ENCODE measurements at places on chromosomes 2 and 18.

- no peak for DNase-seq
Observed at GRCh38 chr18:51426996-51427395, 229.5 kb upstream of the MEX3C start.

- no peak for DNase-seq
Observed at GRCh38 chr2:100293341-100294161, 28.8 kb downstream of the LONRF2 start.

DNA sequence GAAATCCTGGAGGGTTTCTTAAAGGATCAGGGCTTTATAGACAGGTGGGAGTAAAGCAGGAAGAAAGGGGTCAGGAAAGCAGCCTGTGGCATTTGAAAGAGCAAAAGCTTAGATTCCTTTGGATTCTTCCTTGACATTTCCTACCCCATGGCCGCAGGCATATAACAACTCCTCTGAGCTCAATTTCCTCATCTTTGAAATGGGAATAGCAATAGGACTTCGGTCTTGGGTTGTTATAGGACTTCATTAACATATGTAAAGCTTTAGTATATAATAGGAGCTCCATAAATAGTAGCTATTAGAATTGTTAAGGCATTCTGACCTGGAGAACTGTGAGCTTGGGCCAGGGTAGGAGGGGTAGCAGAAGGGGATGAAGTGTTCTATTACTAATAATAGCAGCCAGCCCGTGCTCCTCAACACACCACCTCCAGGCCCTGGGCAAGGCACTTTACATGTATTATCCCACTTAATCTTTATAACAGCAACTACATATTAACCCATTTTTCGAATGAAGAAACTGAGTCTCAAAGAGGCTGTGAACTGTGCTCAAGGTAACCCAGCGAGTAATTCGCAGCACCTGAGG is 10.6 kb downstream of the ZFP36L2 start:
- DNase-seq = no peak

- DNase-seq = no peak
Observed at GRCh38 chr2:58796239-58796910, 555.2 kb upstream of the FANCL start.

GRCh38 chr2:85838181-85838580 is 50.6 kb downstream of the ST3GAL5 start:
- DNase-seq = no peak

- DNase-seq = no peak
Observed at GRCh38 chr2:26792720-26793119, 6.9 kb downstream of the CENPA start.

GRCh38 chr2:227503433-227504406 is 31.8 kb downstream of the AGFG1 start:
- DNase-seq = no peak

- peak; percentile 37 for DNase-seq
Observed at GRCh38 chr18:3466872-3467271, 16.9 kb downstream of the TGIF1 start.

DNA sequence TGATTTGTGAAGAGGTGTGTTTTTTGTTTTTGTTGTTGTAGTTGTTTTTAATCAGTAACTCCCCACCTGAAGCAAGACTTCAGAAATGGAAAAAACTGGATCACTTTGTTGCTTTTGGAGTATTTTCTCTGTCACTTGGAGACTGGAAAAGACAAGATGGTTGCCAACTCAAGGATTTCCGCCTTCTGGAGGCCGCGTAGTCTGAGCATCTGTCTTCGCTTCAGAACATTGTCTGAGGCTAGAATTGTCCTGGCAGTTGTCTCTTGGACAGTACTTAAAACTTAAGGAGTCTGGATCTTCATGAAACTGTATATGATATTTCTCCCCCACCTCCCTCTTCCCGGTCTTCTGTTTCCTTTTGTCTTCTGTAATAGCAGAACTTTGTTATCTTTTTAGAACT is 67.7 kb downstream of the ARHGAP28 start:
- no peak for DNase-seq

DNA sequence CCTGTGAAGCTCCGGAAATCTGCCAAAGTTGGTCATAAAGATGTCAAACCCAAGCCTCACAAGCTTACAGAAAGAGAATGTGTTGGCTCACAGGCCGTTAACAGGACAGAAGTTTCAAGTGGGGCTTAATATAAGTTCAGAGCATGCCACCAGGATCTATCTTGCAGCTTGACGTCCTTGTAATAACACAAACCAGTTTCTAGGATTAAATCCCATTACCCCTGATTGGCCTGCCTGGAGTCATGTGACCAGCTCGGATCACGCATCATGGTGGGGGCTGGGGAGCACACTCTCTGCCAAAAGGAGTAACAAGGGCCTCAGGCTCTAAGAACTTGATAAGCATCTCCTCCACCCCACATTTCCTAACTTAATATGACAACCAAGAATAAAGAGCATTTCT is 38.9 kb upstream of the SCG2 start:
- no peak for DNase-seq

- DNase-seq = no peak
Observed at GRCh38 chr2:235595422-235596010, 101.7 kb downstream of the AGAP1 start.

DNA sequence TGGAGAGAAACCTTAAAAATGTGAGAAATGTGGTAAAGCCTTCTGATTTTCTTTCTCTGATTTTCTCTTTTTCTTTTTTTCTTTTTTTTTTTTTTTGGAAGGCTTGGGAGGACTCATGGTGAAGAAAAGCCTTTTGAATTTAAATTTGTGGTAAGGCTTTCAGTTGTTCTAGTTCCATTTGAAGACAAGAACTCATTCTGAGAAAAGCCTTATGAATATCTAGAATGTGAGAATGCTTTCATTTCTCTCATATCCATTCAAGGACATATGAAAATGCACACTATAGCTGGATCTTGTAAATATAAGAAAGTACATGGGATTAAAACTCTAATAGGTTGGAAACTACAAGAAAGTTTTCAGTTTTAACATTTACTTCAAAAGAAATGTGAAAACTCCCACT is 1045.2 kb upstream of the NRXN1 start:
- DNase-seq = no peak

- DNase-seq = no peak
Observed at GRCh38 chr2:127465258-127465657, 47.0 kb downstream of the PROC start.

DNA sequence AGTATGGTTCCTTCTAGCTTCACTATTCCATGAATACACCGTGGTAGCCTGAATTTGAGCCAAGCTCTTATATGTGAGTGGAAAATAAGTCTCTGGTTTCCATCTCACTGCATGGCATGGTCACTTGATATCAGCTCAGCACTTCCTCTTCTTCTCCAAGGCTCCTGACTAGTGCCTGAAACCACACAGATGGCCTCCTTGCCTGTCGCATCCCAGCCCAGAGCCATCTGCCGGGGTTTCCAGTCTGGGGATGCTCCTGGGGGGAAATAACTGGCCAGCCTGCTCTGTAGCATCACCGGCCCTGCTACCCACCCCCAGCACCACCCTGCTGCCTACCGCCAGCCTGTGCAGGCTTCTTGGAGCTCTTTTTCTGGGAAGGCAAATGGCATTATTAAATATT is 7.7 kb upstream of the MARCHF4 start:
- DNase-seq = no peak

DNA sequence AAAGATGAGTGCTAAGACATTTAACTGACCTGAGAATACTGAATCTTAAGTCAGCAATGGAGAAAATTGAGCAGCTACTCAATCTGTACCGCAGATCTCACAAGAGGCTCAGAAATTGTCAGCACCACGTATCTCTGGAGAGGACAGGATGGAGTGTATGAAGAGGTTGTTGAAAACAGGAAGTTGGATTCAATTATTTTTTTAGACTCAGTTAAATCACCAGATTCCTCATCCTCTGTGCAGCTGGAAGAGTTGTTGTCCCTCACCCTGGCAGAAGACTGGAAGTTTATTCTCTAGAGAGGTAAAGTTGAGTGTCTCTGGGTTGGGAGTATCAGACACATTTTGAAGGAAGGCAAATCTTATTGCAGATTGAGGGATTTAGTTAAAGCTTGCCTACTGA is 114.9 kb upstream of the NT5C1B start:
- DNase-seq = no peak

DNA sequence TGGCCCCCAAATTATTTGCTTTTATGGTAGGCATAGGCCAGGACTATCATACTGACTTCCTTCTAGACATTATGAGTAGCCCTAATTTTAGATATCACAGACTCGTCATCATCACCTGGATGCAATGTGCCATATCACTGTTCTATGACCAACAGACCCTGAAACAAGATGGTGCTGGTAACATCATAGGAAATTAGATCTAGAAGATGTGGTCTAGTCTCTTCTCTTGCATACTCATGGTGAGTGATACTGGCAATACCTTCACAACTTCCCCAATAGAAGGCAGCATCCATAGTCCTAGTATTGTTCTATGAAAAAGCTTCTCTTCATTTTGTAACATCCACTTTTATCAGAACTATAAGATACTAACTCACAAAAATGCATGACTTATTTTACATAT is 116.3 kb upstream of the ITGA4 start:
- DNase-seq = no peak

- no peak for DNase-seq
Observed at GRCh38 chr2:171909266-171909665, 13.0 kb upstream of the HAT1 start.

DNA sequence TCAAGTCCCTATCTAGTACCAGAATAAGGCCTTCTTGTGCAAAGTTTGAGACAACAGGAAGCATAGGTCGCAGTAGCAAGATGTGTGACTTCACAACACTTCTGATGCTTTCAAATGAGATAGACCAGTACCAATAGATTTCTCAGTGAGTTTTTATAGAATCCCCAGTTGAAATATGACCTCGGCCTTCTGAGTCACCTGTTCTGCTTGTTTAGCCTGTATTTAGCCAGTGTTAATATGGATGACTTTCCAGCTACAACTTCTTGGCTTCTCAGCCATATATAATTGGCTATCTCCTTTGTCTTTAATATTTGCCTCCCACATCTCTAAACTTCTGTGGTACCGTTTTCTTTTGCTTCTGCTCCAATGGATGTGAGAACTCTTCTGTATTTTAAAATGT is 113.8 kb downstream of the KYNU start:
- no peak for DNase-seq

- DNase-seq = no peak
Observed at GRCh38 chr2:179985163-179985820, 21.8 kb downstream of the CWC22 start.

DNA sequence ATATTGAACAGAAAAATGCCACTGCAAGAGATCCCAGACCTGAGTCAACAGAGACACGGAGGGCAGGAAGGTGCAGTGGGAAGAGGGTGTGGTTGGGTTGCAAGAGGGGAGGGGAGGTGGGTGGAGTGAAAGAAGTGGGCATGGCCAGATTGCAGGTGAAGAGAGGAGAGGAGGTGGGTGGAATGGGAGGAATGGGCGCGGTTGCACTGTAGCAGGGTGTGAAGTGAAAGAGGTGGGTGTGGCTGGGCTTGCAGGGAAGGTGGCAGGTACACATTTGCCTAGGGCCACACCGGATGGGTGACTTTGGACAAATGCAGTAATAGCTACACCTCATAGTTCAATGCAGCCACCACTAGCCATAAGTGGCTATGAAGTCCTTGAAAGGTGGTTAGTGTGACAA is 71.1 kb downstream of the DOCK10 start:
- DNase-seq = no peak

- DNase-seq = no peak
Observed at GRCh38 chr2:25936889-25937545, 45.3 kb downstream of the KIF3C start.

DNA sequence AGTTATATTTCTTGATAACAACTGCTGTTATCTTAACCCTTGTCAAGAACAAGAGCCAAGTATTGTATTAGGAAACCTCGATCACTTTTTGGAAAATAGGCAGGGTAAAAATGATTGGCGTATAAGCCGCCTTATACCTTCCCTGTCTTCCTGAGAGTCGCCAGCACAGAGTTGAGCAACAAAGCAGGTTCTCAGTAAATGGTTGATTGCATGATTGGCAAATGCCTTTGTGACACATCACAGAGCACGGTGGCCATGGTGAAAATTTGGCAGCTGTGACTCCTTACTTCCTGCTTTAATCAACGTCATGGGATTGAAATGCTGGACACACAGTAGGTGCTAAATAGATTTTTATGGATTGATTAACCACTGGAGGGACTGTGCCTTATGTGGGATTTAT is 3.9 kb upstream of the KLHL29 start:
- DNase-seq = no peak

- DNase-seq = no peak
Observed at GRCh38 chr2:215363039-215363438, 51.2 kb downstream of the ATIC start.

DNA sequence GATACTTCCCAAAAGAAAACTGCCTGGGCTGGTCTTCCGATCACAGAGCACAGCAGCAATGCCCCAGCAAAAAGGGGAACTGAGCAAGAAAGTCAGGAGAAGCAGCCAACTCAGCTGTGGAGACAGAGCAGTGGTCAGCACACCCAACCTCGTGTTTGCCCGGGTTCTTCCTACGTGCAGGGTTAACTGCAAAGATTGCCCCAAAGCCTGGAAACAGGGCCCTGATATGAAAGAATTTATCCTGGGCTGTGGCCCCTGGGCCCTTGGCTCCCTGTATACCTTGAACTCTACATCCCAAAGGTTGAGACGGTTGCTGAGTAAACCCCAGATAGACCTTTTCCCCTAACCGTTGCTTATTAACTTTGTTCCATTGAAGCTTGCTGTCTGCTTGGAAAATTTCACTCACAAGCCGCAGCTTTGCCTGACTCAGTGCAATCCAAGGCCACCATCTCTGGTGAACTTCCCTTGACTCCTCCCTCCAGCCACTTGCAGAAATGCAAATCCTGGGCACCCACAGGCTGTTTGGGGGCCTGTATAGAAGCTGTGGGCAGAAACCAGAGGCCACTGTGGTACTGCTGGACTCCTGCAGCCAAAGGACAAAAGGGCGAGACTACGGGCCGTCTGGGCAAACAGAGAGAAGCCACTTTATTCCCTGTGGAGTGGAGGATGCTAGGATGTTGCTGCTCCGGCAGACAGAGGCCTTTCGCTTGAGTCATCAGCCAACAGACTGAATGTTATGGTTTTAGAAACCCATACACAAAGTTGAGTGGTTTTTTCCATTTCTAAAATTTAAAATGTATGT is 18.2 kb downstream of the NRP2 start:
- no peak for DNase-seq

GRCh38 chr2:182038576-182038975 is 52.9 kb downstream of the PPP1R1C start:
- no peak for DNase-seq

GRCh38 chr2:235728800-235729556 is 235.1 kb downstream of the AGAP1 start:
- DNase-seq = no peak

DNA sequence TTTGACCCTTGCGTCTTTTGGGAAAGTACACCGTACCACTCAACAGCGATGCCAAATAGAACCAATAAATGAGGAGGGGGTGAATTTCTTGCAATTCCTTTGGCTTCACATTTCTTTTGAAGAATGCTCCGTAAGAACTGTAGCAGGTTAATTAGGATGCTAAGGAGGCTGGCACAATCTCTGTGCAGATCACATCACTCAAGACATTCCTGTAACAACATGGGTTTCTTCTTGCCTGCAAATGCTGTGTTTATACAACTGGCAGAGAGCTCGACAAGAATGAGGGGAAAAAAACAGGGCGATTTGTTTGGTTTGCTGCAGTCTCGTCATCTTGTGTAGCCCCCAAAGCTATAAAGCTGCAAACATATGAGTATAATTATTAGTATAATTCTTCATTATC is 424.8 kb upstream of the DCC start:
- DNase-seq = no peak
